ENCODE measurements at places on chromosomes 7 and 10. TPM values are rescaled to one million over a fixed set of nuclear protein-coding genes. Genes with fewer than 3 reads are reported as not detected.

GRCh38 chr7:44449584-44449928, 40.9 kb downstream of the NUDCD3 start:
- no peak for DNase-seq

DNA sequence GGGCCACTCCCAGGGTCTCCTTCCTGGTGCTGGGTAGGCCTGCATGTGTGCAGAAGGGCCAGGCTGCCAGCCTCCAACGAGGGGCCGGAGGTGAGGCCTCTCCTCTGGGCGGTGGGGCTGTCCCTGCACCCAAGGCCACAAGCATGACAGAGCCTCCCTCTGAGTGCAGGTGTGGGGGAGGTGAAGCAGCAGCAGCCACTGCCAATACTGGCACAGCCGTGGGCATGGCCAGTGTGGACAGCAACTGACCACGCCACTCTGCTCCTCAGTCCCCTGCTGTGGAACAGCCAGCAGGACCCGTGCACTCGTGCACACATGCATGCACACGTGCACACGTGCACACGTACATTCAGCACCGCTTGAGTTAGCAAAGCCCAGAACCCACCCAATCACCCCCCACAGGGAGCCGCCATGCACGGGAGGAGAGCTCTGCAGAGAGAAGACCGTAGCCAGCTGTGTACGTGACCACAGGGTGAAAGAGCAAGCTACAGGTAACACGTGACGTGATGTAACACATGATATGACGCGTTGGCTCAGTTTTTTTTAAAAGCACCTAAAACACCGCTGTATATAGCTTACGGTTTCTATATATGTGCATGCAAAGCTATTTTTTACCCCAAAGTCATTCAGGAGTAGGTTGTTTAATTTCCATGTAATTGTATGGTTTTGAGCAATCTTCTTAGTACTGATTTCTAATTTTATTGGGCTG, 23.1 kb downstream of the PAPOLB start:
- no peak for DNase-seq

DNA sequence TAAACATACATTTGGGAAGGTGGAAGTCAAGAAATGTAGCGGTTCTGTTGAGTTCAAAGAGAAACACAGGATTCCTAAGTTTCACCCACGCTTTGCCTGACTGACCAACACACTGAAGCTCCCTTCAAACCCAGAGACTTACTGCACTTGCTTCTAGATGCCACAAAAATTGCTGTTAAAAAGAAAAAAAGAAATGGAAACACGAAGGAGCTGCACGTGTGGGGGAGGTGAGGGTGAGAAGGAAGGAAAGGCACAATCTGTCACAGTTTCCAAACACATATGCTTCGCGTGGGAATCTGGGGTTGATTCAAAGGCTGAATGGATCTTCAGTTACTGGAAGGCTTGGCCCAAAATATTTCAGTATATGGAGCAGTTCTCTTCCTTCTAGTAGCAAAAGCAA, 495.6 kb downstream of the DNAJB6 start:
- DNase-seq: no peak

GRCh38 chr10:70683940-70684339, 11.6 kb downstream of the ADAMTS14 start:
- no peak for DNase-seq

The PITX3 gene
- polyA plus RNA-seq: 24.1 TPM

- DNase-seq: no peak
Observed at GRCh38 chr10:6101181-6101580, 12.3 kb downstream of the RBM17 start.

DNA sequence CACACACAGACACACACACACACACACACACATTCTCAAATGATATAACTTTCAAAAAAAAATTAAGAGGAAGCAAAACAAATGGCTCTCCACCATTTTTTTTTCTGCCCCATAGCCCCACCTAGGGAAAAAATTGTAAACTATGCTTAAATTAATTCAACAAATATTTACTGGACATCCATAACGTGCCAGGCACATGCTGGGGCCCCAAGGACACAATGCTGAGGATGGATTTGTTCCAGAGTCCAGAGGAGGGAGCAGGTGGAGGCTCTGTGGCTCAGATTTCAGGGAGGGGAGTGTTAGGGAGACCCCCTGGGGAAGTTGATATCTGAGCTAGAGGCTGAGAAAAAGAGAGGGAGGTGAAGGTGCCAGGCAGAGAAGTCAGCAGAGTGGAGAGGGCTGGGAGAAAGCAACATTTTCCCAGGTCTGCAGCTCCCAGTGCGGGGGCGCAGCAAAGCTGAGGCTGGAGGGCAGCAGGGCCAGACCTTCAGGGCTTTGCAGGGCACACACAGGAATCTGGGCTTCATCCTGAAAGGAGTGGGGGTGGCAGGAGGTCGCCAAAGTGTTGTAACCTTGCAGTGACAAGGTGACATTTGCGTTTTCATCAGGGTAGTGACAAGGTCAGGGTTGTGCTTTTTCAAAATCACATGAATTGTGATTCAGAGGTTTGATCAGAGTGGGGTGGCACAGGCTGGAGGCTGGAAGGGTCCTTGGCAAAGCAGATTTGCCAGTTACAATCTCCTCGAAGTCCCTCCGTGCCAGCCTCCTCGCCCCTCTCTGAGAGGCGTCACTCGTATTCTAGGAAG, 261.6 kb downstream of the WDR11 start:
- DNase-seq: no peak

The KNDC1 gene
- polyA plus RNA-seq: 6.6 TPM

The CDH23 gene
- polyA plus RNA-seq: 4.1 TPM

DNA sequence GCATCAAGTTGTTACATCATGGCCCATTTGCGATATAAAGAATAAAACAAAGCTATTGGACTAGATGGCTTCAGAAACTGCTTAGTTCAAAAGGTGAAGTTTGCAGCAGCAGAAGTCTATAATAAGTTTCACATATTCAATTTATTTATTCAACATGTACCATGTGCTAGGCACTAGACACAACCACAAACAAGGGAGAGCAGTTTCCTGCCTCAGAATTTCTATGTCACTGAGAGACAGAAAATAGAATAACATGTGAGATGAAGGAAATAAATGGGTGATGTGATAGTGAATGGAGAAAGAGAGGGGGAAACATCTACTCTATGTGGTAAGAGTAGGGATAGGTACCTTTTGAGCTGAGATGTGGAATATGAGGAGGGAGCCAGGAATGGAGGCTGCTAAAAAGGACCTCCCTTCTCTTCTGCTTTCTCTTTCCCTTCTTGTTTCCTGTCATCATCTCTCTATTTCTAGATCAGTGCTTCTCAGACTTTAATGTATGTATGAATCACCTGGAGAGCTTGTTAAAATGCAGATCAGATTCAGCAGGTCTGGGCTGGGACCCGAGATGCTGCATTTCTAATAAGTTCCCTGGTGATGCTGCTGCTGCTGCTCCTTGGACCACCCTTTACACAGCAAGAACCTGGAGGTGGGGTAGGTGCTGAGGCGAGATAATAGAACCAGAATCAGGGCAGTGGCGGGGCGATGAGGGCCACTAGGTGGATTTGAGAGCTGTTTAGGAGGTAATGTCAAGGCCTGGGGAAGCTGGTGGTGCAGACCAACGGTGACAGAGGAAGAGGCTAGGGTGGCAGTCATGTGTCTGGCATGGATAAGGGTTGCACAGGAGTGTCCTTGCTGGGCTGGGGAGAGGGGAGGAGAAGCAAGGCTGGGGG, 13.7 kb upstream of the INMT start:
- no peak for DNase-seq

GRCh38 chr7:155247479-155248365, 50.0 kb upstream of the INSIG1 start:
- DNase-seq: no peak

DNA sequence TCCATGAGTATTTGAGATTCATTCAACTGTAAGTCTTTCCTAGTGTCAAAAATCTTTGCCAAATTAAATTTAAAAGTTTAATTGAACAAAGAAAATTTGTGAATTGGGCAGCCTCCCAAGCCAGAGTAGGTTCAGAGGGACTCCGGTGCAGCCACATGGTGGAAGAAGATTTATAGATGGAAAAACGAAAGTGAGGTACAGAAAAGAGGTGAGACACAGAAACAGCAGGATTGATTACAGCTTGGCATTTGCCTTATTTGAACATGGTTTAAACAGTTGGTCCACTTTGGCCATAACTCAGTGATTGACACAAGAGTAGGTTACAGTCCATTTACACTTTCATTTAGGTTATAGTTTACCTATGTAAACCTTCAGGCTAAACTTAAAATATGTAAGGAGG, 465.8 kb downstream of the ARL4A start:
- no peak for DNase-seq

The CALML3 gene
- polyA plus RNA-seq: 0.09 TPM

DNA sequence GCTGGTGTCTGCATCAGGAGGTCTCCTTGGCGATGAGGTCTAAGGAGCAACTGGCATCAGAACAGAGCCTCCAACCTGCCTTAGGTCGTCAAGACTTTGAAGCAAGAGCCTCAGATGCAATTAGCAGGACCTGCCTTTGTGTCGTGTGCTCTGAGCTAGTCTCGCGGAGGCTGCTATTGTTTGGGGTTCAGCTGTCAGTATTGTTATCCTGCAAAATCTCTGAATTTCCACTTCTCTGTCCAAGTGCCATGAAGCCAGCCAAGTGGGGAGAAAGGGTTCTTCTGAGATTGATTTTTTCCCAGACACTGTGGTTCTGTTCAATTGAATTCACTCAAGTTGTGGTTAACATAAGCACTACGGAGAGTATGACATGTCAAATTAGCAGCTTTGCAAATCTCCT, 78.7 kb downstream of the ADARB2 start:
- DNase-seq: no peak

The NRP1 gene
- 91.0 TPM for polyA plus RNA-seq

The AMPH gene
- 7.0 TPM for polyA plus RNA-seq

GRCh38 chr7:20624666-20625385, 9.4 kb downstream of the ABCB5 start:
- DNase-seq: no peak

The CAMK1D gene
- 3.6 TPM for polyA plus RNA-seq

The C10orf53 gene
- not detected for polyA plus RNA-seq

The INMT gene
- 8.3 TPM for polyA plus RNA-seq

The ANKRD22 gene
- polyA plus RNA-seq: 0.11 TPM

GRCh38 chr7:24781106-24781505, 23.8 kb upstream of the GSDME start:
- no peak for DNase-seq

Measured in forelimb muscle (tissue), 1 donor.